ENCODE measurements at places on chromosomes 6 and 20.
A peak's percentile ranks its signal among the peaks of the same experiment; 100 is the strongest.

GRCh38 chr6:46293641-46294316, 123.0 kb upstream of the ENPP5 start:
- H3K4me1 ChIP-seq = no peaks in the 10 kb centered on the region
- no peak for DNase-seq
- no peaks in the 10 kb centered on the region for H3K36me3 ChIP-seq
- H3K27me3 ChIP-seq = no peaks in the 10 kb centered on the region

DNA sequence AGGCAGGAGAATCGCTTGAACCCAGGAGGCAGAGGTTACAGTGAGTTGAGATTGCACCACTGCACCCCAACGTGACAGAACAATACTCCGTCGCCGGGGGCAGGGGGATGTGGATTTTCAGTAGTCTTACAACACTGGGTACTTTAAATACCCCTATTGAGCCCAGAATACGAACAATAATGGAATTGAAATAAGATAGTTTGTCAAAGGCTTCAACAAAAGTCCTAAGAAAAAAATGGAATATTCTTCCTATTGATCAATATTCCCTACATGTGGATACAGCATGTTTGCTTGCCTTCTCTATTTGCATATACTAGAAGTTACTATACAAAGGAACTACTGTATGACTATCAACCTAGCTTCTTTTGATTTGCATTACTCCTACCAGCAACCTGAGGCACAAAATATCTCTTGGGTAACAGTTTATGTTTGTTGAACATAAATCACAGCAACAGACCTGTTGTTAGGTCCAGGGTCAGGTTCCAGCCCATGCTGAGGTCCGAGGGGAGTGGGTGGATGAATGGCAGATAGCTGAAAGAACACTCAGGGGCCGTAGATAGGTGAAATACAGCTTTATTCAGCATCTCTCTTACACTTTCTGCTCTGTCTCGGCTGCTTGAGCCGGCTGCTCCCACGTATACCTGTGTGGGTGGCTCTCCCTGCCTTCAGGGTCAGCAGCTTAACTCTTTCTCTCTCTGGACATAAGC, 23.8 kb downstream of the MAN1A1 start:
- H3K4me3 ChIP-seq = no peak overlapping the region
- H3K4me1 ChIP-seq = no peaks in the 10 kb centered on the region
- no peak for DNase-seq
- no peak overlapping the region for H3K27ac ChIP-seq
- H3K27me3 ChIP-seq = no peaks in the 10 kb centered on the region
- no peaks in the 10 kb centered on the region for H3K36me3 ChIP-seq

DNA sequence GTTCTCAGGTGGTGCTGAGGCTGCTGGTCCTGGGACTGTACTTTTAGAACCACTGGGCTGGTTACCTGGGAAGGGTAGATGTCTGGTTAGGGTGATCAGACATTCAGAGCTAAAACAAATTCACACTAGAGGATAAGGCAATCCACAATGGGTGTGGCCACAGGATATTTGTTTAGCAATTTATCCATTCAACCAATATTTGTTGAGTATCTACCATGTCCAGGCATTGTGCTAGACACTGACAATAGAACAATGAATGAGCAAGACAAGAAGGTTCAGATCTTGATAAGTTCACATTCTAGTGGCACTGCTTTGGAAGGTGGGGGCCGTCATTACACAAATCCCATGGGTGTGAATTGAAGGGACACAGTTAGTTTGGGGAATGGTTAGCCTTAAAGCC, 131.7 kb downstream of the BCAS1 start:
- H3K27me3 ChIP-seq = no peaks in the 10 kb centered on the region
- DNase-seq = no peak
- H3K27ac ChIP-seq = peak overlapping the region; percentile 66

GRCh38 chr6:165872311-165872710, 209.3 kb upstream of the PDE10A start:
- no peak for DNase-seq
- H3K27ac ChIP-seq = no peak overlapping the region
- H3K4me1 ChIP-seq = no peaks in the 10 kb centered on the region
- no peak overlapping the region for H3K4me3 ChIP-seq
- no peaks in the 10 kb centered on the region for H3K27me3 ChIP-seq

DNA sequence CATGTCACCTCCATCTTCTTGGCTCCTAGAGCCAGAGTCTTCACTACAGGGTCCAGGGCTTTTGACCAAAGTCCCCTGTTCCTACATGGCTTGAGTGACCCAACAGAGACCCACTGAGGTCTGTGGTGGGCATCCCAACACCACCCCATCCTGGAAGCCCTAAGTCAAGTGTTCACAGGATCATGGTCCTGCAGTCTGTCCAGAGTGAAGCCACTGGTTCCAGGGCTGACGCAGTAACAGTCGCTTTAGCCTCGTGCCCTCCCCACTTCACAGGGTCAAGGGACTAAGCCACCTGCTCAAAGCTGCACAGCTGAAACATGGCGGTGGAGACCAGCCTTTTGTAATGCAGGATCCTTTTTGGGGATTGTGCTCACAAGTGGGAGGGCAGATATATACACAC, 133.9 kb downstream of the JPH2 start:
- H3K36me3 ChIP-seq = no peaks in the 10 kb centered on the region
- no peak for DNase-seq
- no peaks in the 10 kb centered on the region for H3K27me3 ChIP-seq
- no peak overlapping the region for H3K27ac ChIP-seq
- H3K4me1 ChIP-seq = no peaks in the 10 kb centered on the region

DNA sequence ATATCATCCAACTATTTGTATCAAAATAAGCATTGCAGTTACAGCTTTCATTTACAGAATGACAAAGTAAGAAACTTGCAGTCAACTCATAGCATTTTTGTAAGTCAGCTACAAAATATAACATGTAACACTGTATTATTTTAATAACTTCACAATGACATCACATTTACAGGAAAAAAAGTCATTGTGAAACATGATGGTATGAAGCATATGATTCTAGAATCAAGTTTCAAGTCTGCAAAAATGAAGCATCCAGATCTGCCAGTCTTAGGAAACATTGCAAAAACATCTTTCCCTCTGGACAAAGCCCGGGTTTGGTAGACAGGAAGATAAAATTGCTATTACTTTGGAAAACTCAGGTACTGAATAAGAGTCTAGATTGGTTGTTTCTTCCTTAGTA, 263.9 kb upstream of the NT5E start:
- H3K36me3 ChIP-seq = no peaks in the 10 kb centered on the region
- no peak overlapping the region for H3K27ac ChIP-seq
- no peaks in the 10 kb centered on the region for H3K27me3 ChIP-seq
- H3K4me3 ChIP-seq = no peak overlapping the region
- H3K4me1 ChIP-seq = no peaks in the 10 kb centered on the region
- DNase-seq = no peak

DNA sequence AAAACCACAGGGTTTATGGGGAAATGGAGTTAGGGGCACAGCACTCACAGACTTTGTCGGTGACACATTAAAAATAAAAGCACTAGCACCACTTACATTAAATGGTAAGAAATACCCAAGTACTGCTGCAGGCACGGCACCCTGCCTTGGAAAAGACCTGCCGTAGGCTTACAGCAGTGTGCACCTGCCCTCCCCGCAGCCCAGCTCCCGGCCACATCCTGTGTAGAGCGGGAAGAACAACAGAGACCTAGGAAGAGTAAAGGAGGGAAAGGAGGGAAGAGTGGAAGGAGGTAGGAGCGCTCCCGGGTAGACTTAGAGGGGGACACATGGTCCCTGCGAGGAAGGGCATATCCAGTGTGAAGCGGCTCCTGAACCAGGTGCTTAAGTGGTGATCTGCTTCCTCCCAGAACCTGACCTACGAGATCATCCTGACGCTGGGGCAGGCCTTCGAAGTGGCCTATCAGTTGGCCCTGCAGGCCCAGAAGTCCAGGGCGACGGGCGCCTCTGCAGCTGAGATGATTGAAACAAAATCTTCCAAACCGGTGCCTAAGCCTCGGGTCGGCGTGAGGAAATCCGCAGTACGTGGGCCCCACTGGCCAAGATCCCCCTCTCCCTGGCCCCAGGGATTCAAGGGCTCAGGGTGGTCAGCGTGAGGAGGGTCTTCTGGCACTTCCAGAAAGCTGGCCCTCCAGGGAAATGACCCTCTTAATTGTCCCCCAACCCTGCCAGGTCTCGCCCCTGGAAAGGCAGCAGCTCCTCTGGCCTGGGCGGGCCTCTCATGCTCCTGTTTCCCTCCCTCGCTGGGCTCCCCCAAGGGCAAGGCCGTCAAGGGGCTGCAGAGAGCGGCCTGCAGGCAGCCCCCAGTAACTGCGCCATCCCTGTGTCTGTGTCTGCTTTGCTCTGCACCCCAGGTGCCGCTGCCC, 55.5 kb downstream of the TCP11 start:
- H3K4me1 ChIP-seq = peaks cover 6% of the 10 kb centered on the region
- H3K27ac ChIP-seq = peak overlapping the region; percentile 10
- DNase-seq = no peak
- H3K36me3 ChIP-seq = no peaks in the 10 kb centered on the region
- no peaks in the 10 kb centered on the region for H3K27me3 ChIP-seq

DNA sequence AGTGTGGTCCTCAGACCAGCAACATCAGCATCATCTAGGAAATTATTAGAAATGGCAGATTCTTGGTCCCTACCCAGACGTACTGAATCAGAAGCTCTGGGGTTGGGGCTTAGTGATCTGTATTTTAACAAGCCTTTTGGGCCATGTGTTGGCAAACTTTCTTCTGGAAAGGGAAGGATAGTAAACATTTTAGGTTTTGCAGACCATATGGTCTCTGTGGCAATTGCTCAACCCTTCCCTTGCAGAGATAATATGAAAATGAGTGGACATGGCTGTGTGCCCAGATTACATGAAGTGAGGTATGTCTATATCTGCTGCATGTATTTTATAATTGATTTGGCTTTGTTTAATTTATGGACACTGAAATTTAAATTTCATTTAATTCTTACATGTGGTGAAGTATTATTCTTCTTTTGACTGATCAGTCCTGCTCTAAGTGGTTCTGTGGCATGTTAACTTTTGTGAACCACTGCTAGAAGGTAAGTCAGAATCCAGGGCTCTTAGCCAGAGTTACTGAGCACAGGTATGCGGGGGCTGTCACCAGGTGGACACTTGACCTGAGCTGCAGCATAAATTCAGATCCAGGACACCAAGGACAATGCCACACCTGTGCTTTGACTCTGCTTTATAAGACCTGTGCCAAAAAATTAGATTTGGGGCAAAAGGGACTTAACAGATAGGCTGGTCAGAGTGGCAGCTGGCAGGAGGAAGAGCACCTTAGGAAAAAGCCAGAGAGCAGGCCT, 43.2 kb downstream of the LY86 start:
- no peaks in the 10 kb centered on the region for H3K4me1 ChIP-seq
- H3K36me3 ChIP-seq = no peaks in the 10 kb centered on the region
- no peak for DNase-seq
- no peaks in the 10 kb centered on the region for H3K27me3 ChIP-seq
- H3K4me3 ChIP-seq = no peak overlapping the region

GRCh38 chr20:44601801-44602204, 19.4 kb downstream of the PKIG start:
- H3K36me3 ChIP-seq = no peaks in the 10 kb centered on the region
- peak; percentile 36 for DNase-seq
- H3K27ac ChIP-seq = peak overlapping the region; percentile 94
- H3K4me1 ChIP-seq = peaks cover 23% of the 10 kb centered on the region
- H3K4me3 ChIP-seq = no peak overlapping the region
- no peaks in the 10 kb centered on the region for H3K27me3 ChIP-seq

DNA sequence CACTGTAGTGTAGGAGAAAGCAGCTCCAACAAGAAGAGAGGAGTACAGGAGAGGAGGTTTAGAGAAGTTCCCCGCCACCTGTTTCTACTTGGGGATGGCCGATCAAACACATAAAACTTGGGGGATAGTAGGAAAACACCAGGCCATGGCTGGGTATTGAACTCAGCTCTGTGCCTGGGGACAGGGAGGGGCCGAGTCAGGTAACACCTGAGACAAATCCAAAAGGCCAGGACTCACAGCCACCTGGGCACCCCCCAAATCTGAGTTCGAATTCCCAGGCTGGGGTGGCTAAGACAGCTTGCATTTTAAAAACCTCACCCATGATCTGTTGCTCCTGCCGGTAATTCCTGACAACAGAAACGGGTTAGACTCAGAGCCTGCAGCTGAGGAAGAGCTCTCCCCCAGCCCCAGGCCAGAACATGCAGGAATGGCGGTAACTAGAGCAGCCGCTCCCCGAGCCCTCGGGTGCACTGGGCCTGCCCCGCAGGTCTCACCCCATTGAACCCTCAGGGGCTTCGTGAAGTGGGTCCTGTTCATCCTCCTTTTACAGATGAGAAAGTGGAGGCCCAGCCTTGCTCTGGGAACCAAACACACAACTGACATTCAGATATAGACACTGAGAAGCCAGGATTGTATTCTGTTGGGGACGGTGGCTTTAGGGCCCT, 61.0 kb downstream of the TCP11 start:
- peak overlapping the region; percentile 89 for H3K27ac ChIP-seq
- no peaks in the 10 kb centered on the region for H3K4me1 ChIP-seq
- H3K36me3 ChIP-seq = no peaks in the 10 kb centered on the region
- no peak overlapping the region for H3K4me3 ChIP-seq
- H3K27me3 ChIP-seq = no peaks in the 10 kb centered on the region

DNA sequence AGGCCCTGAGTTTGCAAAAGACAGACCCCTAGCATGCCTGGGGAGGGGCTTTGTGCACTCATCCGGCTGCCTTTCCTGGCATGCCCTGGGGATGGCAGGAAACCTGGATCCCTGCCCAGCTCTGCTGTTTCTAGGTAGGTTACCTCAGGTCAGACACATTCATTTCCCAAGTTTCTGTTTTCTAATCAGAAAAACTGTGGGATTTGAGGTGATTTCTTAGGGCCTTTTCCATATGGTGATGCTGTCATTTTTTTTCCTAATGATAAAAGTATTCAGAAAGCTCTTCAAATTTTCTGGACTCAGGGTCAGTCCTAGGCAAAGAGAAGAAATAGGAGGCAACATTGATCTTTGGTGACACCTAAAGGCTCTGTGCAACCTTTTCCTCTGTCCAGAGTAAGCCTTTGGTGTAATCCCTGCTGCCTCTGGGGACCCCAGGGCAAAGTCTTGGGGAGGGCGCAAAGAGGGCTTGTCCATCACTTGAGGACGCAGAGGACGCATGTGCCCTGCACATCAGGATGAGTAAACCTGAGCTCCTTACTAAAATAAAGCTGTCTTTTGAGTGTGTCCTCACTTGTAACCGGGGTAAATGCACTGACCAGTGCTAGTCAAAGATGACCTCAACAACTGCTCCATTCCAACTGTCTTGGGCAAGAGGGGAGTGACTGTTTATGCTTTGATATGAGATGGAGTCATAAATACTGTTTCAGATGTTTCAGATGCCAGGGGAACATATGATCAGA, 13.5 kb upstream of the TRAM2 start:
- no peak for DNase-seq
- no peak overlapping the region for H3K27ac ChIP-seq
- no peaks in the 10 kb centered on the region for H3K36me3 ChIP-seq
- no peaks in the 10 kb centered on the region for H3K27me3 ChIP-seq
- H3K4me1 ChIP-seq = no peaks in the 10 kb centered on the region

DNA sequence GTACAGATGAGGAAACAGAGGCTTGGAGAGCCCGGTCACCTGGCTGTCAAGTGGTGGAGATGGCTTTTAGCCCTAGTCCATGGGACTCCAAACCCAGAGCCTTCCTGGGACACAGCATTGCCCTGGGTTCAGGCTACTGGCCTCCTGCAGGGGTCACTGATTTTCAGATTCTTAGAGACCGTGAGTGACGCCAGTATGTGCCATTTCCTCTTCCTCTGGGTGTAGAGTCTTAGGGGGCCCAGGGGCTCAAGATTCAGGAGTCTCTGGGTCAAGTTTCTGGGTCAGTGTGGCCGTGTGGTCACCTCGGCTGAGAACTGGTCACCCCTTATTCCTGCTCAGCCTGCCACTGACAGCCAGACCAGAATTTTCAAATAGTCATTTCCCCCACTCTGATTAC, 574 bp downstream of the ARHGAP40 start:
- peak overlapping the region; percentile 79 for H3K27ac ChIP-seq
- H3K4me3 ChIP-seq = peak overlapping the region; percentile 63
- H3K27me3 ChIP-seq = no peaks in the 10 kb centered on the region

Measured in breast epithelium (tissue), 4 donors.